ENCODE measurements at places on chromosomes 1 and 21. TPM values are rescaled to one million over a fixed set of nuclear protein-coding genes. Genes with fewer than 3 reads are reported as not detected.

The OR2L13 gene
- not detected for total RNA-seq

GRCh38 chr1:243234978-243235647, 20.0 kb downstream of the CEP170 start:
- DNase-seq = no peak

- no peak for DNase-seq
These were observed 37.7 kb downstream of the SH3BGR start for GRCh38 chr21:39489380-39489924.

The SPRR1A gene
- total RNA-seq = not detected

GRCh38 chr1:213979751-213980586, 7.8 kb upstream of the PROX1 start:
- no peak for DNase-seq

The BATF3 gene
- not detected for total RNA-seq

The RBM11 gene
- total RNA-seq = 0.26 TPM

The S100A7A gene
- not detected for total RNA-seq

DNA sequence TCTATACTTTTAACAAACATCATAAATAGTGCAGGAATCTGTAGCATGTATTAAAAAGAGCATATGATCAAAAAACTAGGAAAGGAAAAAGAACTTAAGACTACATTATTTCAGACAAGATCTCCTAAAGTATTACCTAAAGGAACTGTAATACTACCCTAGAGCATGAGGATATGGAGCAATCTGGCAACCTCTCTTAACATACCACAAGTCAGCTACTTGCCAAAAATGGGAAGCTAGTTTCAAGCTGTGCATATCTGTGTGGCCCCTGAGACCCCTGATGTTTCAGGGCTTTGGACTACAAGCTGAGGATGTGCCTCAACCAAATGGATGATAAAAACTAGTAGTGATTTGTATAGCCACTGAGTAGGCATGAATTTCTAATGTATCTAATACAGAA, 525.6 kb downstream of the PTBP2 start:
- no peak for DNase-seq

All from bronchial epithelial cell (primary cell).